Muscle of back (tissue), 13 donors: ENCODE measurements at places on chromosomes 7 and 10. TPM values are rescaled to one million over a fixed set of nuclear protein-coding genes. Genes with fewer than 3 reads are reported as not detected.
A peak's percentile ranks its signal among the peaks of the same experiment; 100 is the strongest.

- DNase-seq: no peak
Observed at GRCh38 chr7:139023076-139023475, 12.8 kb downstream of the ZC3HAV1L start.

GRCh38 chr7:156524818-156525597 is 115.6 kb upstream of the RNF32 start:
- DNase-seq: no peak

DNA sequence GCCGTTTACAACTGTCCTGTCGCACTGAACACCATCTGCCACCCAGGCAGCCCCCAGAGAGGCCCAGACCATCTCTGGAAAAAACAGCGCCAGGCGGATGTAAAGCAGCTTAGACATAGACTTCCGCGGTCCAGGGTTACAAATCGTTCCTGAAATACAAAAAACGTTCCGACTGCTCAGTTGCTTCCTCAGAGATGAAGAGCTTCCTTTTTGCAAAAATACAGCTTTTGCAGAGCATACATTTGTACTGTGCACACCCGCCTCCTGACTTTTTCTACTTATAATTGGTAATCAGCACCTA is 11.4 kb downstream of the DAGLB start:
- peak; percentile 55 for DNase-seq

Gene LRCH4
- polyA plus RNA-seq: 24.0 TPM

- DNase-seq: no peak
Observed at GRCh38 chr10:79275431-79275851, 71.8 kb upstream of the PPIF start.

Gene PDZD7
- polyA plus RNA-seq: 1.1 TPM

- no peak for DNase-seq
Observed at GRCh38 chr10:61793760-61794703, 107.5 kb upstream of the ARID5B start.

Gene DRGX
- polyA plus RNA-seq: not detected

- no peak for DNase-seq
Observed at GRCh38 chr10:126669168-126669567, 1.3 kb downstream of the C10orf90 start.

DNA sequence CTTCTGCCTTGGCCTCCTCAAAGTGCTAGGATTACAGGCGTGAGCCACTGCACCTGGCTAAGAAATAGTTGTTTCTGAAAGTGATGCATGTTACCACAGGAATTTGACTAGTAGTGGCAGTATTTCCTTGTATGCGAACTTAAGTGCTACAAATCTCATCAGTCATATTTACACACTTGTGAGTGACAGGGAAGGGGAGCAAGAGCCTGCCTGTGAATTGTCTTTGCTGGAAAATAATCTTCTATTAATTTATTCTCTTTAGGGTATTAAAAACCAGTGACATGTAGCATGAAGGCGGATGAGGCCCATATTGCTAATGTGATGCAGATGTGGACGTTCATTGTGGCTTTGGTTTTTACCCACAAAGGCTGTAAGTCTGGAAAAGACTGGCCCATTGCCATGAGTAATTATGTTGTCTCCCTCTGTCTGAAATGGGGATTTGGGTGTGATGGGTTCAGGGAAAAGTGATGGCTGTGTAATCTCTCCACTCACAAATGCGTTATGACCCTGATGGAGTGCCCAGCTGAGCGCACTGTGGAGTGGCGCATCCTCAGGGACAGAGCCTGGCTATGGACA is 97.6 kb downstream of the CCNY start:
- no peak for DNase-seq

Gene VAX1
- polyA plus RNA-seq: not detected

GRCh38 chr10:36720895-36721294 is 404.5 kb upstream of the ANKRD30A start:
- DNase-seq: no peak

DNA sequence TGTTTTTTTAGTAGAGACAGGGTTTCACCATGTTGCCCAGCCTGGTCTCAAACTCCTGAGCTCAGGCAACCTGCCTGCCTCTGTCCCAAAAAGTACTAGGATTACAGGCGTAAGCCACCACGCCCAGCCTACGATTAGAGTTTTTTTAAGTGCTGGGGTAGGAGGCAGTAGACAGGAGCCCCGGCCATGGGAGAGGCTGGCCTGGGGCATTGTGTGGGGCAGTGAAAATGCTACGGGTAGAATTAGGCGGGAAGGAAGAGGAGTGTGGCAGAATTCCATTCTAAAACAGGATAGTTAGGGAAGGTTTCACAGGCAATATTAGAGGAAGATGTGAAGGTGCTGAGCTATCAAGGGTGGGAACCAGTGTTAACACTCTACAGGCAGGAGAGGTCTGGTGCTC is 31.3 kb upstream of the FXYD4 start:
- DNase-seq: no peak

DNA sequence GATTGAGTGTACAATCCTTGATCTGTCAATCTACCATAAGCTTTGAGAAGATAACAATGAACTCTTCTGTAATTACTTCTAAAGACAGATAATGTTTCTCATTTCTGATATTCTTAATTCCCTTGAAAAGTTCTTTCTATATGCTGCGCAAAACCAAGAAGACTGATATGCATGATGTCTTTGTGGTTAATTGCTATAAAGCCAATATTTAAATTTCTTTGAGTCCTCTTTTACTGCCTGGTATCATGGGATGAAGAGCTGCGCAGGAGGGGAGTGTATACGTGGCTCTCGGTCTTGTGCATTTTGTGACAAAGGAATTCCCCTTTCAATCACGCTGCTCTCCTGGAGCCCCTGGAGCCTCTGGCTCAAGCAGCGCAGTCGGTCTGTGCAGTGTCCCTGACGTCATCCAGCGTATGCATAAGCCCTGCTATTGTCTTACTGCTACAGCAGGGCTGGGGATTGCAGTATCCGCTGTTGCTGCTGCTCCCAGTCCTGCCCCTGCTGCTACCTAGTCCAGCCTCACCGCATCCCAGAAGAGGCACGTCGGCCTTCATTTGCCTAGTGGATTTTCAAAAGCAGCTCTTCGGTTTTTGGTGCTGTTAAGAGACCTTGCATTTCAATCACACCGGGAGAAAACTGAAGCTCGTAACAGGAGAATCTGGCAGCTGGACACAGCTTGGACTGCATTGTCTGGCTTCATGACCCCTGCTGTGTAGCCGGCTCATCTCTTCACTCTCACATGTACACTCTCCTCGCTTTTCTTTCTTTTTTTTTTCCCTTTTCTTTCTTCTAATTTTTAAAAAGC is 66.7 kb downstream of the ST7 start:
- DNase-seq: peak; percentile 96

GRCh38 chr10:53702489-53702888 is 929.9 kb upstream of the MBL2 start:
- DNase-seq: no peak

Gene MKX
- 8.9 TPM for polyA plus RNA-seq

Gene GPR85
- polyA plus RNA-seq: 1.2 TPM

- no peak for DNase-seq
Observed at GRCh38 chr7:69377191-69377590, 221.1 kb upstream of the AUTS2 start.

- no peak for DNase-seq
Observed at GRCh38 chr10:15868006-15868405, 7.7 kb upstream of the MINDY3 start.

DNA sequence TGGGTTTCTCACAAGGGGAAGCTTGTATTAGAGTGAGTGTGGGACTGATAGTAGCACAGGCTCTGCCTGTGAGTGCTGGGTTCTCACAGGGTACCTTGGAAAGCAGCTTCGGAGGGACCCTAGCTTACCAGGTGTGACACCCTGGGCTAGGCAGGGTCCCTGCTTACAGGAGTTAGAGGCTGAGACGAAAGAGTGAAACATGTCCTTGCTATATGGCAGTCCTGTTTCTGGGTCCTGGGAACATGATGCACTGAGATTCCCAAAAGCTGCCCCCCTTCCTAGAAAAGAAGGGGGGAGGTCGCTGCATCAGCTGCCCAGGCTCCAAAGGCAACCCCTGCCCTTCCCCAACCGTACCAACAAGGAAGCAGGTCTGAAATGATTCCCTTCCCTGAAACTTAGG is 6.3 kb upstream of the ARHGAP22 start:
- DNase-seq: no peak

DNA sequence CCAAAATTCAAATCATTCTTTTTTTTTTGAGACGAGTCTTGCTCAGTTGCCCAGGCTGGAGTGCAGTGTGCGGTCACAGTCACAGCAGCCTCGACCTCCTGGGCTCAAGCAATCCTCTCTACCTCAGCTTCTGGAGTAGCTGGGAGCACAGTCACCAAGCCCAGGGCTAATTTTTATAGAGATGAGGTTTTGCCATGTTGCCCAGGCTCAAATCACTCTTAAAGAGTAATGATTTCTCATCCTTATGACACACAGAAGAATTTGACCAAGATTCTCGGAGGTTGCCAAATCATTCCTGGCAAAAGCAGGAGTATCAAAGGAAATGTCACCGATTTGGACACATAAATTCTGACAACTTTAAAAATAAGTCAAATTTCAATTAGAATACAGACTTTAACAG is 39.1 kb downstream of the SIRT1 start:
- no peak for DNase-seq

DNA sequence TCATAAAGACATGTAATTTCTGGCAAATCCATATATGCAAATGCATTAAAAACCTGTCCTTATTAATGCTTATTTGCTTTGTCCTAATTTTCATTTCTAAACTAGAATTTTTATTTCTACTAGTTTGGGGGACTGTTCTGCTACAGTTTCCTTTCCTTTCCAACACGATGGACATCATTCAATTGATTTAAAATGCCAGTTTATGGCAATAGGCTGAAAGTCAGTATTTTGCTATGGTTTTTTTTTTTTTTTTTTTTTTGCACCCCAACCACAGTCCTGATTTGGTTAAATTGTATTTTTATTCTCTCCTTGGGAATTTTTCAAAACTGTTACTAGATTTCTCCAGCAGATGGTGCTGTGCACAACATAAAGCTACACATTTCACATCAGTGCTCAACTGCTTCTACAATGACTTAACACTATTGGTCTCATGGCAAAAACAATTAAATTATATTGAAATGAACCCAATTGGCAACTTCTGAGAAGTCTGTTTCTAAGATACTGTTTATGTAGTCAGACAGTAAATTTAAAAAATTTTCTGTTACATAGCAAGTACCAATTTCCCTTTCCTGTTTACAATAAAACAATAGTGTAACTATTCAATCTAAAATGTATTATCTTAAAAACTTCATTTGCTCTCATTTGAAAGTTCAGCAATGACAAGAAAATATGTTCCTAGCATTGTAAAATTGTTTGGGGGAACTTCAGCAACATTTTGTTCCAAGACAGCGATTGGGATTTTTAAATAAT is 193.8 kb upstream of the CCDC6 start:
- peak; percentile 65 for DNase-seq
